ENCODE measurements at places on chromosomes 11 and 22.

DNA sequence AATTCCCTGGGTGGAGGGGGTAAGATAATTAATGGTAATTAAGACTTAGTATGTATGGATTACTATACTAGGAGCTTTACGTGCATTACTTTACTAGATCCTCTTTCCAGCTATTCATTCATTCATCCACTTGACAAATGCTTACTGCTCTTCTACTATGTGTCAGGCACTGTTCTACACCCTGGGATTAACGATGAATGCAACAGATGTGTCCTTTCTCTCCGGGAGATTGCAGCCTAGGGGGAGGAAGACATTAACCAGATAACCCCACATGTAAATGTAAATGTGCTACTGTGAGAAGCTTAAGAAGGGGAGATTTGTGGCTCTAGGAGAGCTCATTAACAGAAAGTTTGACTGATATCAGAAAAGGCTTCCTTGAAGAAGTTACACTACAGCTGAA is 1.7 kb downstream of the ANKK1 start:
- DNase-seq = no peak

DNA sequence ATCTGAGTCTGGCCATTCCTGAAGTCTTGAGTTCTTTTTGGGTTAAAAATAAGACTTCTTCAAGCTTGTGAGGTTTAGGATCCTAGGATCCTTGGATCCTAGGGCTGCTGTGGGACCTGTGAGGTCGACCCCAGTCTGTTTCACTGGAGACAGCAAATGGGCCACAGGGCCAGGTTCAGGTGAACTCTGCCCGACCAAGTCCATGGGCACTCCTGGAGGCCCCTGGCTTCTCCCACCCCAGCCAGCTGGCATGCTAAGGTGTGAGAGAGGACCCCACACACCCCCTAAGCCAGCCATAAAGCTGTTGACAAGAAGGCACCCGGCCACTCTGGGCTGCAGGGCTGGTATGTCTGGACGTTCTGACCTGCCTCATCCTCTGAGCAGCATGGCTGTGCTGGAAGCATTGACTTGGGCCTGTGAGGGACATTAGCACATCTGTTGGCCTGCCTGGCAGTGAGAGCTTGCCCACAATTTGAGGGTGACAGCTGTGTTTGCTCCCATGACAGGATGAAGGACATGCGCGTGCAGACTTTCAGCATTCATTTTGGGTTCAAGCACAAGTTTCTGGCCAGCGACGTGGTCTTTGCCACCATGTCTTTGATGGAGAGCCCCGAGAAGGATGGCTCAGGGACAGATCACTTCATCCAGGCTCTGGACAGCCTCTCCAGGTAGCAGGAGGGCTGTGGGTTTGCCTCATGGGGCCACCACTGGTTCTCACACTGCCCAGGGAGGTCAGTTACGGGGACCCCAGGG is 16.0 kb downstream of the CLDN5 start:
- DNase-seq = no peak

DNA sequence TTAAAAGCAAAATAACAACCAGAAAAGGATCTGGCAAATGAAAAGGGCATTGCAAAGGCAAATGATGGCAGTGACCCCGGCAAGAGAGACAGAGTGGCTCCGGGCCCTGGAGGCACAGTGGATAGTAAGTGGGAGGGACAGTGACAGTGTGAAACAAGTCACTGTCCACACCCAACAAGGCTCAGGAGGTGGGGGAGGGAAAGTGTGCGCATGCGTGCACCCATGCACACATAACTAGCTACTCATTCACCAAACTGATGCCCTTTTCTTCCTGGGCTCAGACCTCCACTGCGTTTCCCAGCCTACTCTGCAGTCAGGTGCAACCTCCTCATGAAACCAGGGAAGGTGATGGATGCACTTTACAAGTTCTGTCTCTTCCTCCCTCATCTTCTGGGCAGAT is 108.4 kb downstream of the SHANK2 start:
- DNase-seq = no peak

- DNase-seq = no peak
Measured at GRCh38 chr11:56706486-56706885, 7.6 kb downstream of the OR9G1 start.

DNA sequence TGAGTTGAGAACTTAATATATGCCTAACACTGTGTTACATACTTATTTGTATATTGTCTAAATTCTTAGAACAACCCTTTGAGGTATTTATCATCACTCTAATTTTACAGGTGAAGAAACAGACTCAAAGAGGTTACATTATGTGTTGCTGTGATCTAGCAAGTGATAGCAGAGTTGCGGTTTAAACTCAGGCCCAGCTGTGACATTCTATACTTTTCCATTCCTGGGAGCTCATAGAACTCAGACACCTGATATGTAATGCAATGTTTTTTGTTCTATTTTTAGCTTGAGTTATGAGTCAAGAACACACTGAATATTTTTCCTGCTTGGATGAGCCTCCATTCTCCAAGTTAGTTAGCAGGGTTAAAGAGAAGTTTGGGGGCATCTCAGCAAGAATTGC is 449.7 kb upstream of the DDI1 start:
- no peak for DNase-seq

- DNase-seq = no peak
Measured at GRCh38 chr11:92083123-92083522, 141.5 kb upstream of the FAT3 start.

DNA sequence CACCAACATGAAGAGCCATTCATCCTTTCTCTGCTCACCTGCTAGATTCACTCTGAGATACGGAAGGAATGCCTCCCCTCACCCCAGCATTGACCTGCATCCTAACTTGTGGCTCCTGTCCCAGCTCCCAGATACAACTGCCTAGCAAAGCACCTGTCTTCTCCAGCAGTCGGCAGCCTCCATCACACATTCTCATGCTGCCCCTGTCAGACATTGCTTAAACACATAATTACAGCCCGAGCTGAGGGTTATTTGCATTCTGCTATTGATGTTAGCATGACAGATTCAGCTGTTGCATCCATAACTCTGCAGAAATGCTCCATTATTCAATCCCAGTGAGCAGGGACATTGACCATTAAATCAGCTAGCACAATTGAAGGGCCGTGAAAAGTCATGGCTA is 184.4 kb upstream of the NARS2 start:
- DNase-seq = no peak

DNA sequence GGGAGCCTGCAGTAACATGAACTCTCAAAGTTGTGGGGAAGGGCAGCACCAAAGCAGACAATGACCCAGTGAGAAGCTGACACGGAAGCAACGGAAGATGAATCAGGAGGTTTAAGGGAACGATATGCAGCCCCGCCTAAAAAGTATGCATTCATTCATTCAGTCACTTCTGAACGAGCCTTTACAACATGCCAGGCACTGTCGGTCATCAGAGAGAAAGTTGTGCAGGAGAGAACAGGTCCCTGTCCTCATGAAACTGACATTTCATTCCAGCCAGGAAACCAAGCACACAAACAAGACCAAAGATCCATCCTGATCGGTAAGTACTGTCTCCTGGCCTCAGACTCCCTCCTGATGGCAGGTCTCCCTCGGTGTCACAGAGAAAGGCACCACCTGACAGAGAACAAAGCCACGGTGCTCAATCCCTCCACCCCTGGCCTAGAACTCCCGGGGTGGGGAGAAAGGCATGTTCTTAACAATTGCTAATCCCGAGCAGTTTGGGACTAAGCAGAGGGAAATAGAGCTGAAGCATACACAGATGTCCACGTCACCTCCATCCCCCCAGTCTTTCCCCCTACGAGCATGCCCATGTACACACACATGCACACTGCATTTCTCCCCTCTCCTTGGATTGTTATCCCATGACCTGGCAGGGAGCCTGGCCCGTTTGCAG is 49.3 kb downstream of the LRFN4 start:
- no peak for DNase-seq

DNA sequence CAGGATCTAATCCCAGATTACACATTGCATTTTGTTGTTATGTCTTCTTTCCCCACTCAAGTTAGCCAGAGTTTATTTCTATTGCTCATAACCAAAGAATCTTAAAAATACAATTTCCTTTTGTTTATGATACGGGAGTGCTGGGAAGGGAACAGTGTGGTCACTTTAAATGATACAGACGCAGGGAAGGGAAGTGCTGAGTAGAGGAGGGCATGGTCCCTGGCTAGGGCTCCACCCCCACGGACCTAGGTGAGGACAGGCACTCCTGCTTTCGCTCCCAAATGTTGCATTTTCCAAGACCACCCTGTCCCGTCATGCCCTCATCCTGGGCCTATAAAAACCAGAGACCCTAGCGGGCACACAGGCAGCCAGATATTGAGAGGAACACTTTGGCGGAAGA is 30.6 kb upstream of the NARS2 start:
- no peak for DNase-seq

GRCh38 chr11:7522121-7522520 is 8.3 kb downstream of the PPFIBP2 start:
- DNase-seq = no peak

DNA sequence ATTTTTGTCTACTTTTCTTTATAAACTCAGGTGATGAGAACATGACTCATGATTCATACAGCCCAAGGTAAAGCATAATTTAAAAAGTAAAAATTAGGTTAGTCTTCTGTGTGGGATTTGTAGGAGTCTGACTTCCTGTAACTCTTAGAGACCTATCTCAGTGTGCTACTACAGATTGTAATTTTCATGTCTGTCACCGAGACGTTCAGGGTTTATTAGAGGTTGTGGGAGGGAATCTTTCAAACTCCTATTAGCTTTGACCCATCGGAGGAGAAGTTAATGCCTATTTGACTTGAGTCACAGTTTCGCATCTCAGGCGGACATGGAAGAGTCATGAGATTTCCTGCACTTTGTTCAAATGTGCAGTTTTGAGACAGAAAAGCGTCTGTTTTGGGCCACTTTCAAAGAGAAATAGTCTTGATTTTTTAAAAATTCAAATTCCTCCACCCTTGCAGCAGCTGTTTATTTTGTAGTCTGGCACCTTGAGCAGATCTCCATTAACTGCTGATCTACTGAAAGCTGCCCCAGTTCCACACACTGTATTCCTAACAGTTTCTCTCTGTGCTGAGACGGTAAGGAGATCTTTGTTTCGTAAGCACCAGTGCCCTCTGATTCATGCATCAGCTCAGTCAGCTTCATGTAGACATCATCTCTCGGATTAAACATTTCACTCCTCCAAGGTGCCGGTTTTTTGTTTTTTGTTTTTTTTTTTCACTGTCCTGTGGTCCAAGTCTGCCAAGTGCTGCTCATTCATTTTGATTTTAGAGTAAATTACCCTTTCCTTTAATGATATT is 24.3 kb downstream of the ALKBH3 start:
- DNase-seq = no peak

DNA sequence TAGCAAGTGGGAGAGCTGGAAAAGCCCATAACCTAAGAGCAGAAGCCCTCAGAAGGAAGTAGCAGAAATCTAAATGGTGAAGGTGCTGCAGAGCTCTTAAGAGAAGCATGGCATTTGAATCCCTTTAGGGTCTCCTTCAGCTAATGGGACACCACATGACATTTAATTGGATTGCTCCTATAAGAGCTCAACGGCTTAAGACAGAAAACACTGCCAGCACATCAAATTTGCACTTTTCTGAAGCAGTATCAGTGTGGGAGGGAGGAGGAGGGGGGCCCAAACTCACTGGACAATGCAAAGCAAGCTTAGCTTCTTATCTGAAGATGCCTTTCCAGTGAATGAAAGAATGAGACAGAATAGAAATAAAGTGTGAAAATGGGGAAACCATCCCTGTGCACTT is 287.9 kb upstream of the MTNR1B start:
- no peak for DNase-seq

DNA sequence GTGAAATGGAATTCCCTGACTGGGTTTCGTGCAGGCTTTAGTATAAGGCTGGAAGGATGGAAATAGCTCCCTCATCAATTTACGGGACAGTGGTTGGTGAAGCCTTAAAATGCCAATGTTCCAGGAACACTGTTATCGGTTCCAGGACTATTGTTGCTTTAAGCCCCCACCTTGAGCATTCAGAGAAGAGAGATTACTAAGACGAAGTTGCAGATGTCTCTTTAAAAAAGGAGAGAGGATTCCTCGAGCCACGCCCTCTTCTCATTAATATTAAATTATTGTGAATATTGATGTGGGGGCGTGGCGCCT is 195 bp upstream of the CREB3L1 start:
- DNase-seq = no peak

DNA sequence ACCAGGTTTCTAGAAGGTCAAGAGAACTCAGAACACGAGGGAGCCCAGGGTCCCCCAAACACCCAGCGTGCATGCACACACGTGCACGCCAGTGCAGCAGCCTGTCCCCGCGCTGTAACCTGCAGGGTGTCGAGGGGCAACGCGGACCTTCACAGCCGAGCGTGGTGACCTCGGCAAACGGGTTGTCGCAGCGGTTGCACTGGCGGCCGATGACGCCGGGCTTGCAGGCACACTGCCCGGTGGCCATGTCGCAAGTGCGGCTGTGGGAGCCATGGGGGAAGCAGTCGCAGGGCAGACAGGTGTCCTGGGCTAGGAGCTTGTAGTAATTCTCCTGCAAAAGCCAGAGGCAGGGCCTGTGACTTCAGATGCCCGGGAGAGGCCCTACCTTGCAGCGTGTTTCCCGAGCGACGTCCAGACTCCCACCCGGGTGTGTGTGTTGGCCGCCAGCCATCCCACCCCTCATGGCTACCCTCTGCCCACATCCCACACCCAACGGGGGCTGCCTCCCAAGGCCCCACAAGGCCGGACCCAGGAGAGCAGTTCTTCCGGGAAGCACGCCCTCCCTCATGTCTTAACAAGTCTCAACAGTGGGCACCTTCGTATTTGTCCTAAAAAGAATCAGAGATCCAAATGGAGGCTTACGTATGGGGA is 56.1 kb downstream of the TRMU start:
- DNase-seq = no peak

DNA sequence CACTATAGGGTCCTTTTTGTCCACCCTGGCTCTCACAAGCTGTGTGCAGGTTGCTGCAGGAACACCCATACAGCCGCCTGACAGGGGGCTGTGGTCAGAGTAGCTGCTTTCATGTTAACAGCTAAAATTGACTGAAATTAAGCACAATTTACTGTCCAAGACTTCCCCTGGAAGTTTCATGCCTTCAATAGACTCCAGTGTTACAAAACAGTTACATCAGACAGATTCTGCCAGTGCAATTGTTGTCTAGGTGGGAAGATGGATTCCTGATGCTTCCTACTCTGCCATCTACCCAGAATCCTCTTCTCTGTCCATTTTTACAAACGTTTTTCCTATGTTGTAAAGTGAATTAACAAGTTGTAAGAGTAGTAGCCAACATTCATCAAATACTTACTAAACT is 5.3 kb upstream of the TSKU start:
- no peak for DNase-seq

DNA sequence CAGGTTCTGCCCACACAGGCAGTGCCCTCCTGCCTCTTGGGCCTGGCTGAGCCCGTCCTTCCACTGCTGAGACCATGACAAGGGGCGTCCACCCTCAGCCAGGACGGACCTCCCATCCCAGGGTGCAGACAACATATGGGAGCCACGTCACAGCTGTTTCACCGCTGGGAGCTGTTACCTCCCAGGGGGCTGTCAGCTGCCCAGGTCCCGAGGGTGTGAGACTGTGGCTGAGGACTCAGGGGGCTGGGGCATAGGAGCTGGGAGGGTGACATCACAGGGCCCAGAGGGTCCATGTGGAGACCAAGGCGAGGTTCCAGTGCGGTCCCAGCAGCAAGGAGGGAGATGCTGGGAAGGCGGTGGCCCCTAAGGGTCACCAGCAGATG is 17.9 kb upstream of the CTSD start:
- no peak for DNase-seq

GRCh38 chr22:17733466-17733865 is 40.8 kb downstream of the BID start:
- DNase-seq = no peak

- no peak for DNase-seq
Measured at GRCh38 chr11:70282012-70282411, 11.5 kb downstream of the PPFIA1 start.

- no peak for DNase-seq
Measured at GRCh38 chr11:28756977-28757376, 648.8 kb downstream of the METTL15 start.

GRCh38 chr22:41768430-41768829 is 32.0 kb upstream of the CCDC134 start:
- DNase-seq = no peak
